ENCODE measurements at places on chromosomes 4 and X.
A peak's percentile ranks its signal among the peaks of the same experiment; 100 is the strongest.

GRCh38 chrX:69158166-69158980, 6.9 kb downstream of the PJA1 start:
- DNase-seq = peak; percentile 28

- DNase-seq = no peak
These were observed 9.6 kb upstream of the MAP7D3 start for GRCh38 chrX:136260776-136261175.

DNA sequence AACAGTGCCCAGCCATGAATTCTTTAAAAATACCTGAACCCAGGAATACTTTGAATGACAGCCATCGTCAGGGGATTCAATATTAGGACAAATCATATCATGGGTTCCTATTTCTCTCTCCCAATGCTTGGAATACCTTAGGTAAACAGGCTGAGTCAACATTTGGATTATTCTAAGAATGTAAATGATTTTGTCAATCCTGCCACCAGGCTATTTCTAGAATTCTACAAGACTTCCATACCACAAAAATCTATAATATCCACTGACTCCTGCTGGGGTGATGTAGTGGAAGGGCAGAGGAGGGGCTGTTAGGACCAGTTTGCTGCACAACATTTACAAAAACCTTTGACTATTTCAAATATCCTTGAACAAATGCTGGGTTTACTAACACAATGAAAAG, 65.2 kb downstream of the IGFBP7 start:
- DNase-seq = no peak

GRCh38 chrX:33171041-33171440, 40.3 kb downstream of the DMD start:
- no peak for DNase-seq

DNA sequence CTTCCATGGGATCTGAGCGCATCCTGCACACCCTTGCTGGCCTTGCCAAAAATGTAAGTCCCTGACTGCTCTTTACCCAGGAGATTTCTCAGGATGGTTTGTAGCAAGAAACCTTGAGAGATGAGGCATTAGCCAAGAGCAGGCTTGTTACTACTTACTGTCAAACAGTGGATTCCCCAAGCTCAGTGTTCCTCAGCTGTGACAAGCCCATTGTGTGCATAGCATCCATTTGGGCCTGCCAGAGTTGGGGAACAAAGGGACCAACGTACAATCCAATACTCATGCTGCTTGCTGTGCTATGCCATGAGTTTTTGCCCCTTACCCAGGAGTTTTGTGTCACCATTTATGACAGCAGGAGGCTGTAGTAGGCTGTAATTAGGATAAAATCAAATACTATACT, 267.6 kb downstream of the TENM3 start:
- DNase-seq = no peak

DNA sequence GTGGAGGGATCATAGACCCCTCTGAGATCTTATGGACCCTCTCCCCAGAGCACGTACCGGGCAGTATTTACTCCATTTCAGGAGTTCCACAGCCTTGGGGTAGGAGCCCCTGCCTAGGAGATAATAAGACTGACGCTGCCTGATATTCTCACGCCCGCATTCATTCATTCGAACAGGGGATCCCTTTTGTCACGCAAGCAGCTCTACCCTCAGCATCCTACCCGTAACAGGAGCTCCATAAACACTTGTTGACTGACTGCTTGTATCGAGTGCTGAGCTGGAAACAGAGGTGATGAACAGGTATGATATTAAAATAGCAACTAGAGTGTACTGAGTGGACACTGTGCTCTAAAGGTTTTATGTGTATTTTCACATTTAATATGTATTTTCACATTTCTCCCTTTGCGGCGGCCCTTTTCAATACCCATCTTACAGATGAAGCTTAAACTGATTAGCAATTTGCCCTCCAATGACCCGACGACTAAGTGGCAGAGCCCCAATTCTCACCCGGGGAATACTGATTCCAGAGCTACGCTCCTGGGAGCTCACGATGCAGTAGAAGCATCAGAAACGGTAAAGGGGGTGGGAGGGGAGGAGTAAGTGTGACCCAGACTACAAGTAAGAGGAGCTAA, 888 bp downstream of the RAB28 start:
- no peak for DNase-seq

- DNase-seq = no peak
These were observed 62.5 kb downstream of the RLIM start for GRCh38 chrX:74551934-74552333.

DNA sequence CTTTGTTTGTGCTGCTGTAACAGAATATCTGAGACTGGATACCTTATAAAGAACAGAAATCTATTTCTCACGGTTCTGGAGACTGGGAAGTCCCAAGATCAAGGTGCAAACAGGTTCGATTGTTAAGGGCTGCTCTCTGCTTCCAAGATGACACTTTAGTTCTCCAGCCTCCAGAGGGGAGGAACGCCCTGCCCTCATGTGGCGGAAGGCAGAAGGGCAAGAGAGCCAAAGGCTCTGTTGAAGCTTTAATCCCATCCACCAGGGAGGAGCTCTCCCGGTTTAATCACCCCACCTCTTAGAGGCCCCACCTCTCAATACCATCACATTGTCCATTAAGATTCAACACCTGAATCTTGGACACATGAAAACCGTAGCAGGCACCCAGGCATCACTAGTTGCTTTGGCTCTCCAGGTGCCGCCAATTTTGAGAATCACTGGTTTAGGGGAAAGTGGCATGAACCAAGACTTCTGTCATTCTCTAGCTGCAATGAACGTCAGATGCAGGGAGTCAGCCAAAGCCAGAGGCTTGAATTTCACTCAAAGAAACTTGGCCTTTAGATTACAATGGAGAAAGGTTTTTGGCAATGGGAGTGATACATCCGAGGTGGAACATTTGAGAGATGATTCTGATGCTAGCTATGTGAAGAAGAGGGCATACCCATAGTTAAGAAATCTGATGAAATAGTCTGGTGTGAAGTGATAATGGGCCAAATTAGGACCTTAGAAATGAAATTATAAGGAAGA, 15.7 kb downstream of the FHL1 start:
- DNase-seq = no peak

- no peak for DNase-seq
These were observed 315.9 kb downstream of the MAPK10 start for GRCh38 chr4:86043755-86044592.

DNA sequence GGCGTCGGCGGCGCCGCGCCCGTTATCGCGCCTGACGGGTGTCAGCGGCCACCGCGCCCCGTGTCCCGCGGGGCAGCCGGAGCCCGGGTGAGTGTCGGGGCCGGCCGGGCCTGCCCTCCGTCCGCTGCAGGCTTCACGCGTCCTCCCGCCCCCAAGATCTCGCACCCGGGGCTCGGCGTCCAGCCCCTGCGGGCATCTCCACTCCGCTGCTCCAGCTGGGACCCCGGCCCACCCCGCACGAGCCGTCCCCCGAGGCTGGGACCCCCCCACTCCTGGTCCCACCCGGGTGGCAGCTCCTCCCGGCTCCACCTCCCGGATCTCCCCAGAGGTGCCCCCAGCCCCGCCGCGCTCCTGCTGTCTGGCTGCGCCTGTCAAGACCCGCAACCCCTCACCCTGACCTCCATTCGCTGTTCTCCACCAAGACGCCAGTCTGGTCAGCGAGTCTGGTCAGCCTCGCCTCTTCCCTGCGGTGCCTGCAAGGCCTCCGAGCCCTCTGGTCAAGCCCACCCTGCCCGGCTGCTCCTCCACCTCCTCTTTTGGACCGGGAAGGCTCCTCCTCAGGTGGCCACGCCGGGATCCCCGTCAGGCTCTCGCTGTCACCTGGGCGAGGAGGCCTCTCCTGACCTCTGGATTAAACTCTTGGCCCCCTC, 66.0 kb upstream of the NKX1-1 start:
- DNase-seq = no peak

- peak; percentile 94 for DNase-seq
These were observed 619 bp upstream of the LRBA start for GRCh38 chr4:151015459-151016347.

- no peak for DNase-seq
These were observed 361.8 kb downstream of the PPP3CA start for GRCh38 chr4:100985576-100985975.

GRCh38 chr4:115090483-115091075, 22.8 kb downstream of the NDST4 start:
- no peak for DNase-seq

- no peak for DNase-seq
These were observed 31.4 kb downstream of the SSX5 start for GRCh38 chrX:48165241-48165640.

- no peak for DNase-seq
These were observed 84.4 kb downstream of the HTRA3 start for GRCh38 chr4:8353912-8354453.

DNA sequence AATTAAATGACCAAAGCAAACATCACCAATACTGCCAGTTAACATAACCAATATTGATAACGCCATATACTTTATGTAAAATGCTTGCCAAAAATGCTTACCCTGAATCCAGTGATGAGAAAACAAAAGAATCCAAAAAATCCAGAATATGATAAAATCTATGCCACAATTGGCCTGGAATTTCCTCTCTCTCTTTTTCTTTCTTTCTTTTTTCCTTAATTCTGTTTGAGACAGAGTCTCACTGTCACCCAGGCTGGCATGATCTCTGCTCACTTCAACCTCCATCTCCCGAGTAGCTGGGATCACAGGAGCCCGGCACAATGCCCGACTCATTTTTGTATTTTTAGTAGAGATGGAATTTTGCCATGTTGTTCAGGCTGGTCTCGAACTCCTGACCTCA, 9.8 kb upstream of the SLC7A11 start:
- DNase-seq = no peak

- no peak for DNase-seq
These were observed 40.5 kb downstream of the PAGE2 start for GRCh38 chrX:55129361-55129760.

GRCh38 chr4:37648084-37648817, 37.9 kb downstream of the RELL1 start:
- no peak for DNase-seq

DNA sequence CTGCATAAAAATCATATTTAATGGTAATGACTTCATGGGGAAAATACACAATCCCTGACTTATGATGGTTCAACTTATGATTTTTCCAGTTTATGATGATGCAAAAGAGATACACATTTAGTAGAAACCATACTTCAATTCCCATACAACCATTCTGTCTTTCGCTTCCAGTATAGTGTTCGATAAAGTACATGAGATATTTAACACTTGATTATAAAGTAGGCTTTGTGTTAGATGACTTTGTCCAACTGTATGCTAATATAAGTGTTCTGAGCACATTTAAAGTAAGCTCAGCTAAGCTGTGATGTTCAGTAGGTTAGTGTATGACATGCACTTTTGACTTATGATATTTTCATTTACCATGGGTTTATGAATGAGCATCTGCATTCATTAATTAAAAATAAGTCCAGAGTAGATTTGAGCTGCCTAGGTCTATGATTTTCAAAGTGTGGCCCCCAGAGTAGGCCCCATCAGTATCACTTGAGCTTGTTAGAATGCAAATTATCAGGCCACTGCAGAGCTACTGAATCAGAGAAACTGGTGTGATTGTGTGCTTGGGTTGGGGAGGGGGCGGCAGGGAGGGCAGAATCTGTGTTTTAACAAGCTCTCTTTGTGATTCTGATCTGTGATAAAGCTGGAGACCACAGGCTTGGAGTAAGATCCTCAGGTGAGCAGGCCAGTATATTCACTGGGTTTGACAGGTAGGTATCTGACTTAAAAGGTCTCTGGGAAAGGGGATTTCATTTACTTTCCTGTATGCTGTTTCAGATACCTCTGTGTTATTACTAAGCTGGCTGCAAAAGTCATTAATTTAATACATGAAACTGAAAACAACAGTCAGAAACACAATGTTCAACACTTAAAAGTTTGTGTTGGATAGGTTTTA, 8.4 kb downstream of the ATP10D start:
- no peak for DNase-seq

- DNase-seq = no peak
These were observed 47.0 kb downstream of the KLHL15 start for GRCh38 chrX:23980011-23980441.

GRCh38 chrX:108091878-108092291, 307 bp downstream of the ATG4A start:
- peak; percentile 3 for DNase-seq

DNA sequence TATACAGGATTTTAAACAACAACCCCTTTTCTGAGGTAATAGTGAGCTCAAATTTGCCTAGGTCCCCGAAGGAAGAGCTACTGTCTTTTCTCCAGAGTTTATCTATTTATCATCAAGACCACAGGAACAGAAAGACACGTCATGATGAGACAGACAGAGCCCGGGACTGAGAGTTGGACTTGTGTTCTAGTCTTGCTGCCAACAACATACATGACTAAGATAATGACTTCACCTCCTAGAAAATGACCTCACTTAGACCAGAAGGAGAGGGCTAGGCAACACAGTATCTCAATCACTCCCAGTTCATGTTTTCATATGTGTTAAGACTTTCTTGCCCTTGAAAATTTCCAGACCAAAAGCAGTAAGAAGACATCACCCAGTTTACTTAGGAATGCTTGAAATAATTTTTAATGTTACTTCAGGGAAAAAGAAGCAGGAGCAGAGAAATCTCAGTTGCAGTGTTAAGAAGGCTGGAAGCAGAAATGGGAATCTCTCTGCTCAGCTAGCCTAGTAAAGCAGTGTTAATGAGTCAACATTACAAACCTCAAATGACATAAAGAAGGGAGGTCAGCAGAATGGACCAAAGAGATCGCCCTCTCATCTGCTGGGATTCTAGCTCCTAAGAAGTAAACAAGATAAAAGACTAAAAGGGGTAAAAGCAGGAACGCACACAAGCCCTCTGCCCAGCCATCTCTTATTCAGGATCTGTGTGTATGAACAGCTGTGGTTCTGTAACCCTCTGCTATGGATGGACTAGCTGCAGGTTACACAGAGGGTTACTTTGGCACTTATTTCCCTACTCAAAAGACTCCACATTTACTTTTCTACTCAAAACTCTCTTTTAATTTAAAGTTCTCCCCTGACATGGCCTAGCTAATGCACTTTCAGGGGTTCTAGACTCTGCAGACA, 24.8 kb downstream of the PDGFC start:
- no peak for DNase-seq

- no peak for DNase-seq
These were observed 226.7 kb upstream of the CENPE start for GRCh38 chr4:103424853-103425252.

DNA sequence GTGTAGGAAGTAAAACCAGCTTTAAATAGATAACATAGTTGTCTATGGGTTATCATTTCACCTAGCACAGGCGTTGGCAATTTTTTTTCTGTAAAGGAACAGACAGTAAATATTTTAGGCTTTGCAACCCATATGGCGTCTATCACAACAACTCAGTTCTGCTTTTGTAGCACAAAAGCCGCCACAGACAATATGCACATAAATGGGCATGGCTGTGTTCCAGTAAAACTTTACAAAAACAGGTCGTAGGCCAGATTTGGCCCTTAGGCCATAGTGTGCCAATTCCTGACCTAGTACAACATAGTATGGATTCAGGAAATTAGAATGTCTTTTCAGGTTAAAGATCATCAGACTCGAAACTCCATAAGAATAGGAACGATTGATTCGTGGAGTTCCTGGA, 265.3 kb upstream of the GK2 start:
- DNase-seq = no peak

GRCh38 chr4:40607221-40607620, 22.4 kb downstream of the RBM47 start:
- no peak for DNase-seq

GRCh38 chr4:8819473-8820177, 52.0 kb downstream of the HMX1 start:
- DNase-seq = no peak

- DNase-seq = no peak
These were observed 279.1 kb upstream of the NRK start for GRCh38 chrX:105543283-105543682.

GRCh38 chrX:80014141-80014940, at the start of gene TBX22:
Gene TBX22 (plus strand): TSS chrX:80014753. CDS start chrX:80022270, 7,517 bp downstream.
- no peak for DNase-seq
